ENCODE measurements at places on chromosomes 7 and 10.

GRCh38 chr7:3150027-3150426 is 106.4 kb upstream of the CARD11 start:
- no peak for DNase-seq

DNA sequence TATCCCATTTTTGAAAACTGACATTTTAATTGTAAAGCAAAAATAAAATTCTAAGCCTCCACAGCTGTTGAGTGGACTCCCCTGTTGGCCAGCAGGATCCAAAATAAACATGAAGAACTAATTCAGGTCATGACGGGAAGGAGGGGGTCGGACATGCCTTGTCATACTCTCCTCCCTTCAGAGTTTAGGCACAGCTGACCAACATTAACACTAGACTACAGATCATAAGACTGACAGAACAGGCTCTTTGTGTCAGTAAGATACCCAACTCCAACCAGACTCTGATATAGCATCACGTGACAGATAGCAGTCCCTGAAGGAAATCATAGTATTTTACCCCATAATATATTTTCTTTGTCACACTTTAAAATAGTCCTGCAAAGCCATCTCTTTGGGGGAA is 20.9 kb upstream of the ZNF12 start:
- DNase-seq: no peak

- DNase-seq: no peak
Observed at GRCh38 chr10:96260014-96260413, 11.4 kb downstream of the BLNK start.

DNA sequence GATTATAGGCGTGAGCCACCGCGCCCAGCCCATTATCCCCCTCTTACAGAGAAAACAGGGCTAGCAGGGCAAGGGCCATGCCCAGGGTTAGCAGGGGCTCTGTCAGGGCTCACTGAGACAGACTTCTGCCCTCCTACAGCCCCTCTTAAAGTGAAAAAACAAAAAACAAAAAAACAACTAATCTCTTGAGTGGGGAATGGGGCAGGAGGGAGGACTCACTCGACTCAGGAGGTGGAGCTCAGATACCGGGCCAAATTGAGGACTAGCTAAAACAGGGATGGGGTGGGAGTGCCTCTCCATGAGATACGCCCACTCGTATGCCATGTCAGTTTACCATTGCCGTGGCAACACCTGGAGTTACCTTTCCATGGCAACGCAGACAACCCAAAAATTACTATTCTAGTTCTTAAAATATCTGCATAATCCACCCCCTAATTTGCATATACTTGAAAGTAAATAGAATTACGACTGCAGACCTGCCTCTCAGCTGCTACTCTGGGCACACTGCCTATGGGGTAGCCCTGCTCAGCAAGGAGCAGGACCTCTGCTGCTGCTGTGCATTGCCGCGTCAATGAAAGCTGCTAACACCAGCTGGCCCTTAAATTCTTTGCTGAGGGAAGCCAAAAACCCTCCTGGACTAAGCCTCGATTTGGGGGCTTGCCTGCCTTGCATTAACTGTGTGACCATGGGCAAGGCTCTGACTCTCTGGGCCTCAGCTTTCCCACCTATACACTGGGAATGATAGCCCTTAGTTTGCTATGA is 13.4 kb downstream of the SSC4D start:
- no peak for DNase-seq

DNA sequence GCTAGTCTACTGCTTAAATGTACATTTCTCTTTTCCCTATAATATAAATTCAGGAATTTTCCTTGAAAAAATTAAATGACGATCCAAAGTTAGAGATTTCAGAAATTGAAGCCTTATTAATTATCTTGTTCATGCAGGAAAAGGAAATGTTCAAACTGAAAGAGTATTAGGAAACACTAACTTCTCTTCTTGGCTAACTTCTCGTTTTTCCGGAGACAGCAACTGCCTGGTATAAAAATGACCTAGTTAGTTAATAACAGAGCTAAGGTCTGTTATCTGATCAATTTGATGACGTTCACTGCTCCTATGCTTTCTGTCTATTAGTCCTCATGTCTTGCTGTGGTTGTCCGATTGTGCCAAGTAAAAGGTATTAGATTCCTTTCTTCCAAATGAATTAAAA is 212.5 kb downstream of the DGKB start:
- no peak for DNase-seq

- DNase-seq: no peak
Observed at GRCh38 chr7:140404565-140405065, 757 bp downstream of the RAB19 start.

DNA sequence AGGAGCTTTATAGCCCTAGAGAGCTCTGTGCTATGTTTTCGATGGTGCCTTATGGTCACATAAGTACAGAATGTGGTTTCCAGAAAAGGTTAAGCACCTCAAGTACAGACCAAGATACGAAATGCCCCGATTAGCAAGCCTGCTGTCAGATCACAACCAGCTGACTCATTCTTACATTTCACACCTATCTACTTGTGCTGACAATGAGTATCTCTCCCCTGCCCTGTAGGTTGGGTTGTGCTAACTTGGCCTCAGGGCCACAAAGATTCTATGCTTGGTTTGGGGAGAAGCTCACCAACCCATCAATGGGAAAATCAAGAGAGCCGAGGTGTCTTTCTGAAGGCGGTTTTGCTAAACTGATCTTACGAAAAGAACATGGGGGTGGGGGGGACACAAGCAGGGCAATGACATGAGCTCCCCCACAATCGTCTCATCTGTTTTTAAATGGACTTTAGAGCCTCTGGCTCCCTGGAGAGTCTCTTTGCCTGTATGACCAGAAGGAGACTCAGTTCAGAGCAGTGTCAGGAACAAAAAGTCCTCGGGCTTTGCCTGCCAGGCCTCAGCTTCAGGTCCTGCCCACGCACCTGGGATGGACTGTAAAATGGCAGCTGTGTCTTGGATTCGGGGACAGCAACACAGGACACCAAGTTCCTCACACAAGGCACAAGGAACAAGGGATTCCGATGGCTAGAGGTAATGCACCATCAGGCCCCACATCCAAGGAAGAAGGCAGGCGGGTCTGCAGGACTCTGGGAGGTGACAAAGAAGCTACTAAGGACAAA is 55.1 kb downstream of the FAM53B start:
- no peak for DNase-seq

GRCh38 chr10:48364659-48365405 is 58.4 kb downstream of the MAPK8 start:
- no peak for DNase-seq
